ENCODE measurements at places on chromosomes 1 and 21.

DNA sequence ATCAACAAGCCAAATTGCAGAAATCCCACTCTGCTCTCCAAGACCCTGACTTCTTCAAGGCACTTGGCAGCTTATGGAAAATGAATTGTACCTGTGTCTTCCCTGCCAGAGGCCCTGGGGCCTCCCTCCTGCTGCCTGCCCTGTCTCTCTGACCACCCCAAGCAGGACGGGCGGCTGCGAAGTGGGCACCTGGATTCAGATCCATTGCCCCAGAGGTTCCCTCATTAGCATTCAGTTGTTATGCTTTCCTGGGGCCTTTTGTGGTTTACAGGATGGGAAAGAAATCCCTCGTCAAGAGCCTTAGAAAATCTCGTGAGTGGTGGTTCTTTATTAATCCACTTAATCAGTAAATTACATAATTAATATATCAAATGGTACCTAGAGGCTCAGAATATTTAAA lies 179.3 kb downstream of the TNR start:
- DNase-seq = no peak

DNA sequence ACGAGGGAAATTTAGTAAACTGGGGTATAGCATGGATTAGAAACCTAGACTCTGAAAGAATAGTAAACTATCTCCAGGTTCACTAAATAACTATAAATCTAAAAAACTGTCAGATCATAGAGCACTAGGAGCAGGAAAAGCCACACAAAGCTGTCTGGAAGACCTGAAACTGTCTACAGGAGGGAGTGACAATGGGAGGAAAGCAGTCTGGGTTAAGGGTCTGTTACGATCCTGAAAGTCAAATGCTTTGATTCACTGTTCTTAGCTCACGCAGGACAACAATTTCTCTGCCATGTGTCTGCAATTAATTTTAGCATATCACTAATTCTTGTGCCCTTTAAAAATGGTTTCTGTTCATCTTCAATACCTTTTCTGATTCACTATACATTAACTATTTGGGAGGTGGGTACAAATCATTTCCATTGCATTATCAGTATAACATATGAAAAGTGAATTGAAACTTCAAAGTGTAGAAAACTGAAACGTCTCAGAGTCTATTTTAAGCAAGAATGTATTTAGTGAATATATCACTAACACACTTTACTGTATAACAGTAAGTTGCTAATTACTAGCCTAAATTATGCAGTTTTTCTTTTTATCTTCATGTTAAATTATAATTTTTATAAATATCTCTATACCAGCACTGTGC lies 18.4 kb downstream of the CEP170 start:
- DNase-seq = no peak

DNA sequence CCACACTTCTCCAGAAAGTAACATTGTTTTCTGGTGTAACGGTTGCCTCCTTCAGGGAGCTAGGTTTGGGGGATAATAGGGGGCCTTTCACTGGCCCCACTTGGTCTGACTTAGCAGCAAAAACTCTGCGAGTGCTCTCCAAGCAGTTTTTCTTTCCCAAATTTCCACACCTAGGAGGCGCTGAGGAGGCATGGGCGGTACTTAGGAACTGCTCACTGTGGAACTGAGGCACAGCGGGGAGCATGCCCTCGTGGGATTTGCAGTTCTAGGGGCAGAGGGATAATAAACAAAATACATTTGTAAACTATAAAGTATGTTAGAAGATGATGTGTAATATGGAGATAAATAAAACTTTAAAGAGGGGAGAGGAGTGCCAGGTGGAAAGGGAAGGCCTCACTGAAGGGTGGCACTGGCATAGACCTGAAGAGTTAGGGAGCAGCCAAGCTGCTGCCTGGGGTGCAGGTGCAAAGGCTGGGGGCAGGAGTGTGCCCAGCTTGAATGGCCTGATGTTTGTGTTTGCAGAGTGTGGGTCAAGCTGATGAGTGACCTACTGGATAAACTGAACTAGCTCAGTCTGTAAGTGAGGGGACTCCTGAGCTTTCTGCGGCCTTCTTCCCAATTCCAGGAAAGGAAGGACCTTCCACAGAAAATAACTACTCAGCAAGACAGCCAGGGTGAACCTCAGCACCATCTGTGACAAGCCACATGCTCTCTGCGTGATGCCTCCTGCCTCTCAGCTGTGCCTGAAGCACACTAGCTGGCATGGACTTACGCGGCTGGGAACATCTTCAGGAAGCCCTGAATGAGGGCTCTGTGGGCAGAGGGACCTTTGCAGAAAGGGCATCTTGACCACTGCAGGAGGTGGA lies 1.9 kb downstream of the EPHX1 start:
- DNase-seq = no peak

- no peak for DNase-seq
Observed at GRCh38 chr1:162854245-162854882, 6.6 kb downstream of the CCDC190 start.

GRCh38 chr1:117638759-117639158 lies 32.9 kb downstream of the TENT5C start:
- DNase-seq = no peak

GRCh38 chr1:48548985-48549384 lies 77.0 kb upstream of the SPATA6 start:
- no peak for DNase-seq

DNA sequence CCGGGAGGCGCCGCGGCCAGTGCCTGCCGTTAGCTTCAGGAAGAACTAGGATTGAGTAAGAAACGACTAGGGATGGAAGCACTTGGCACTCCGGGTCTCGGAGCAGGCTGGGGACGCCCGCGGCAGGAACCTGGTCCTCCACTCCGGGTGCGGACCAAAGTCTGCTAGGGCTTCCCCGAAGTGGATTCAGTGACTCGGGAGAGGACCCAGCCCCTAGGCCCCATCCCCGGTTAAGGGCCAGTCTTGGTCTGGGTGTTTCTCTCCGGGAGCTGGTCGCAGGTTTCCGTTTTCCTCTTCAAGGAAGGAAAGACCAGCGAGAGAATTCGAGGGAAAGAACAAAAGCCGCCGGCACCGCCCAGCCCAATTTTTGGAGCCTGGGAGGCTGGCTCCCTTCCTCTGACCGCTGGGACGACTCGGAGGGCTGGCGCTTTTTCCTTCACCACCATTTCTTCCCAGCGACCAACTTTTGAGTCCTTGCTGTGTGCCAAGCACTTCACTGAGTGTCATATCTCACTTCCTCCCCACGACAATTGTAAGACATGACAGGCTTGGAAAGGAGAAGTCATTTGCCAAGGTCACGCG lies 16.8 kb upstream of the STMN1 start:
- no peak for DNase-seq

- DNase-seq = no peak
Observed at GRCh38 chr21:29753216-29753615, 186.6 kb downstream of the GRIK1 start.

- no peak for DNase-seq
Observed at GRCh38 chr1:207049974-207050391, 1.0 kb downstream of the YOD1 start.

- no peak for DNase-seq
Observed at GRCh38 chr21:40813918-40814317, 33.0 kb downstream of the DSCAM start.

GRCh38 chr1:237105826-237106225 lies 63.8 kb downstream of the RYR2 start:
- no peak for DNase-seq

DNA sequence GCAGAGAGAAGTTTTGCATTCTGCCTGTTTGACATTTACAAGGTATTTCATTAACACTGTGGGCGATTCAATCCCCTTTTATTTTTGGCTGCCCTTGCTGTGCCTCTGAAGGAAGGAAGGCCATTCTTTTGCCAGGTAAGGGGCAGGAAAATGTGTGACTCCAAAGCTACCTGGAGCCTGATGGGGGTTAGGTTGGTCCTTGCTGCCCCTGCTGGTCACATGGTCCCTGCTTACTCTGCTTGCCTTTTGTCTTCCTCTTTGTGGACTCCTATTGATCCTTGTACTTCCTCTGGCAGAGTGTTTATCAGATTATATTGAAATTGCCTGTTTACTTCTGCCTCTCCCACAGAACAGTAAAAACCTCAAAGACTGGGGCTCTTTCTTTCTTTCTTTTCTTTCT lies 65.7 kb downstream of the ST6GALNAC3 start:
- DNase-seq = no peak

DNA sequence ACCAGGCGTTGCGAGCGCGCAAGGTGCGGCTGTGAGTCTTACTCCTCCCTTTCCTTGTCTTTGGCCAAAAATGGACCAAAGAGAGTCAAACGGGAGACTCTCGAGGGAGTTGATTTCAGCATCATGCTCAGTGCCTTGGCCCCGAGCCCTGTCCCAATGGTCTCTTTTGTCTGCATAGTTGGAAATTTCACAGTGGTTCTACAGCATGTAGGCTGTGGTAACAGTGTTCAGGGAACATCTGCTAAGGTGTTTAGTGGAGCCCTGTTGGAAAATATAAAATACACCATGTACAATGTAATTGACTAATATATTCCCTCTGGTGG lies 2.7 kb downstream of the CACNA1E start:
- DNase-seq = no peak

DNA sequence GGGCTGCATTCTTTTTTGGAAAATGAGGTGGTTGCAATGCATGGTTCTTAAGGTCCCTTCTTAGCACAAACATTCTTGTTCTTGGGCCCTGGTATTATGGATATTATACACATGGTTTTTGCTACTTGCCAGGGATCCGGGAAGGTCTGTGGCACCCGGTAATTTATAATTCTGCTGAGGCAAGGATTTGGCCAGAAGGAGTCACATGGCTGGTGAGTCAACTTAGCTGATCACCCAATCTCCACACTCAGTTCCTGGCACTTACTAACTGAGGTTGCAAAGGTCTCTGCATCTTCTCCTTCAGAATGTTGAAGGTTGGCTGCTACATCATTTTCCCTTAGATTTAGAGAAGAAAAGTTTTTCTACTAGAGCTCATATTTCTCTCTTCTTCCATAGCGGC lies 112.5 kb downstream of the ROR1 start:
- no peak for DNase-seq

DNA sequence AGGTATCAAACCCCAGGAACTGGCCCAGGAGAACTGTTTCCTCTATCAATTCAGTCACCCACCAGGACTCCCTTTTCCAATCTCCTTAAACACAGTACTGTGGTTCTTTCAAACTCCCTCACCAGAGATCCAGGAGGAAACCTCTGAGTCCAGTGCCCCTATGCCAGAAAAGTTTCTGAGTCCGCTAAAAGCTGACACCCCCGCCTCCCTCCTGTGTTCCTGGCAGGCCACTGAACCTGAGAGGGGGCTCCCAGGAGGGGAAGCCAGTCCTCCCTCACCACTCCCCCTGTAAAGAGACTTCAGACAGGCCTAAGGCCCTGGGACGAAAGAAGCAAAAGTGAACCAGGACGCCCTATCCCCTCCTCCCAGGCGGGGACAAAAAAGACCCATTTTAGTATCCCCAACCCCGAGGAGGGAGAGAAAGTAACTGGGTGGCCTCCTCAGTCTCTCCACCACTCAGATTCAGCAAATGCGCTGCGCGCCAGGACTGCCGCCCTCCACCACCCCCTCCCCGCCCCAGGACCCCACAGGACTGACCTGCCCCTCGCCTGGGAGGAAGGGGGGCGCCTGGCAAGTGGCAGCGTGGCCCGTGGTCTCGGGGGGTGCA lies 624 bp downstream of the SLC41A1 start:
- no peak for DNase-seq

GRCh38 chr1:43232074-43232473 lies 37.7 kb upstream of the TMEM125 start:
- DNase-seq = no peak

GRCh38 chr1:229241390-229241789 lies 29.5 kb upstream of the RAB4A start:
- no peak for DNase-seq

All from bone marrow (tissue), 2 donors.